ENCODE measurements at places on chromosomes 2 and 18.

DNA sequence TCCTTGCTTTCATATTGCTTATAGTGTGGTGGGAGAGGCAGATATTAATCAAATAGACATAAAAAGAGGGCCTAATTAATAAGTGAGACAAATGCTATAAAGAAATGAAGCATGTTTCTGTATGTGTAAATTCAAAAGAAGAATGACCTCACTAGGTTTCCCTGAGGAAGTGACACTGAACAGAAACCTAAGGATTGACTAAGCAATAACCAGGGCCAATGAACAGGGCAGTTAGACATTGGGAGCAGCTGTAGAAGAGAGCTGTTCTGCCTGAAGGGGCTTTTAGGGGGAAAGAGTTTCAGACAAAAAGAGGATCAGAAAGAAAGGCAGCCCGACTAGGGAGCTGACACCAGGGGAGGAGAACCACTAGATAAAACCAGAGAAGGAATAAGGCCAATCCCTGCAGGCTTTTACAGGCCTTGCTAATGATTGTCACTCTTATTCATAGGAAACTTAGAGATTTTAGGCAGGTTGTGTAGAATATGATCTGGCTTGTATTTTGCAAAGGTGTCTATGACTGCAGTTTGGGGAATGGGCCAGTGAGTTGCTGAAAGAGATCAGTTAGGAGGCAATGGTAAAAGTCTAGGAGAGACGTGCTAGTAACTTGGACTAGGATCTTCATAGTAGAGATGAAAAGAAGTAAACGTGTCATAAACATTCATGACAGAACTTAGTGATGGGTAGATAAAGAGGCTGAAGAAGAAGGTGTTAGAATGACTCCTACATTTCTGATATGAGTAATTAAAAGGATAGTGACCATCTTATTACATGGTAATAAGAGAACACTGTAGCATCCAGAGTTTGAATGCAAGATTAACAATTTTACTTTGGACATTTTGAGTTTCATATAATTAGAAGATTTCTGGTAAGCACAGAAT lies 26.8 kb upstream of the NABP1 start:
- no peak for DNase-seq

GRCh38 chr18:58687871-58688308 lies 16.6 kb downstream of the MALT1 start:
- DNase-seq = no peak

- DNase-seq = no peak
Observed at GRCh38 chr2:86274918-86275275, 62.5 kb downstream of the REEP1 start.

- no peak for DNase-seq
Observed at GRCh38 chr2:15588329-15588919, 3.2 kb upstream of the DDX1 start.

DNA sequence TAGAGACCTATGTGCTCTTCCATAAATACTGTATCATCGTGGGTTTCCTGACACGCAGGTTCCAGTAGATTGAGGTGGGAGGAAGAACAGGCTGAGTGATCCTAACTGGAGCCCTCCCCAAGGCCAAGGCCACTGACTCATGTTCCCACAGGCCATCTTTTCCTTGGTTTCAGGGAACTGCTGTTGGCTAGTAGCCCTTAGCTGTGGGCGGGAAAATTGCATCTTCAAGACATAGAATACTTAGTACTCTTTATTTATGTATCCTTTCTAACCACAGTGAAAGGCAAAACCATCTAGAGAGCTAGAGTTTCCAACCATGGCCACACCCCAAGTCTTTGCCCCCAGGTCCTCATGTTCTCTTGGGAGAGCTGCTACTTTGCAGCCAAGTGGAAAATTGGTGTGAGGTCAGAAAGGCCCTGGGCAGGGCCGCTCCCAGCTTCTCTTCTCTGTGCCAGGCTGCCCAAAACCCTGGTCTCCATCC lies 55.9 kb downstream of the COPS8 start:
- no peak for DNase-seq

DNA sequence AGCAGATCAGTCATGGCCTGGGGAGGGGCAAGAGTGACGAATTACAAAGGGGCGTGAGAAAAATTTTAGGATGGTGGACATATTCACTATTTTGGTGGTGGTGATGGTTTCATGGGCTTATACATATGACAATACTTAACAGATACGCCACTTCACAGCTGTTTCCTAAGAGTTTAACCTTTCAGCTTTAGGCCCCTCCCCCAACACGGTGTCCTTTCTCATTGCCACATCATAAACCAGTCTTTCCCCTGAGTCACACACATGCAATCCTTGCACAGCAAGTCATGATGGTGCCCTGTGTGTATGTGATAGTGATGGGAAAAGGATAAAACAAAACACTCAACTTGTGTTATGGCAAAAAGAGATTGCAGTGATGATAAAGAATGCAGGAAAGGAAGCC lies 47.6 kb upstream of the IL1R1 start:
- DNase-seq = no peak

DNA sequence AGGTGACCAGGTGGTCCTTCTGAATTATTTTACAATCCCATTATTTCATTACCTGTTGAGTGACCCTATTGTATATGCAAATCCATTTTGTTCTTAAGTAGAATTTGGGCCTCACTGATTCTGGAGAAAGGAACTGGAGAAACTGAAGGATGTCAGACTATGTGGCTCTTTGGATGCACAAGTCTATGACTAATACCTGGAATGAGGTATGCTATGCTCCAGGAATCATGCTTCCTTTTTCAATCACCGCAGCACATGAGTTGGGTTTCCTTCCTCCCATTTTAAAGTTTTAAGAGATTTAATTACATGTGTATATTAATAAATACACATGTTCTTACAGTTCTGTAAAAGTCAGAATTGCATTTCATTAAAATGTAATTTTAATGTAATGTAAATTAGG lies 253.9 kb upstream of the VWC2L start:
- no peak for DNase-seq

GRCh38 chr2:27545348-27546141 lies 37.3 kb upstream of the ZNF512 start:
- no peak for DNase-seq

DNA sequence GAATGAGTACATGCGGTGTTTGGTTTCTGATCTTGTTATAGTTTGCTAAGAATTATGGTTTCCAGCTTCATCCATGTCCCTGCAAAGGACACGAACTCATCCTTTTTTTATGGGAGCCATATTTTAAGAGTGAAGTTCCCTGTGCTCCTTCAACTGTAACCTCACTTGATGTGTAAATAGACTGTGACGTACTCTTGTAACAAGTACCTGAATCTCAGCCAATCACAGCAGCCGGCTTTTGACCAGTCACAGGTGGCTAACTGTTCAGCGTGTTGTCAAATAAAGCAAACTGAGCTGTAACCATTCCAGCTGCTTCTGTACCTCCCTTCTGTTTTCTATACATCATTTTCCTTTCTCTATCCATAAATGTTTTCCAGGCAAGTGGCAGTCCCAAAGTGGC lies 774.3 kb upstream of the HS6ST1 start:
- DNase-seq = no peak

DNA sequence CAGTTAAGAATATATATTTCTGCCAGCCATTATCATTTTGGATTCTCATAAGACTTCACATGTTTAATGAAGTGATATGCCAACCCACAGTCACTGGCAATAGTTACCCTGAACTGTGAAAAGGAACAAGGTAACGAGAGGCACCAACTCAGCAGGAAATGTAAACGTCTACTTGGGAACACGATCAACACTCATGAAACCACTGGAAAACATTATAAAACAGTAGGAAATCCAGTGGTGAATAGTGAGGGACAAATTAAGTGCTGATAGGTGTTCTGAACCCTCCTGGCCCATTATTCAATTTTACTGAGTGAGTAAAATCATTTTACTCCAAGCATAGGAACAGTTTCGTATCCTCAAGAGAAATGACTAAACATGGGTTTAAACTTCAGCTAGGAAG lies 17.1 kb downstream of the CCDC68 start:
- no peak for DNase-seq

DNA sequence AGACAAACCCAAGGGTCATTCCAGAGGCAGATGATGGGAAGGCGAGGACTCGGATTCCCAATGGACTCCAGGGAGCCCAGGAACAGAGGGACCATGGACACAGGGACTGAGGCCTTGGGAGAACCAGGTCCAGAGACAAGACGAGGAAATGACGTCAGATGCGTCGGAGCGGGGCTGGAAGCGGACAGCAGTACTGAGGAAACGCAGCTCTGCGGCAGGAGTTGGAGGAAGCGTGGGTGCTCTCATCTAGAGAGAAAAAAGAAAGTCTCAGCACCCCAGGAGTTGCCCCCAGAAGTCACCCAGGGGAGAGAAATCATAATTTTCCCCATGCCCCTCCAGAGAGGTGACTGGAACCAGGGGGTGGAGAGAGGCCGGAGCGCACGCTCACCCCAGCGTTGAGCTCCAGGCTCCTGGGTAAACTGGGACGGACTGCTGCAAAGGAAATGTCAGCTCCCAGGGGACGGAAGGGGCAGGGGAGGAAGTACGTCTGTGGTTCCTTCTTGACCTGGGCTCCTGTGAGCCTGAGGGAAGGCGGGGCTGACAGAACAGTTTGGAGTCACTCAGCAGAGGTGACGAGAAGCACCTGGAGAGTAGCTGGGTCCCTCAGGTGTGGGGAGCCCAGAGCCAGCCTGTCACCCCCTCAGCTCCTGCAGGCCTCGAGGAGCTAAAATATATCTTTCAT lies 44.7 kb downstream of the CMPK2 start:
- no peak for DNase-seq

DNA sequence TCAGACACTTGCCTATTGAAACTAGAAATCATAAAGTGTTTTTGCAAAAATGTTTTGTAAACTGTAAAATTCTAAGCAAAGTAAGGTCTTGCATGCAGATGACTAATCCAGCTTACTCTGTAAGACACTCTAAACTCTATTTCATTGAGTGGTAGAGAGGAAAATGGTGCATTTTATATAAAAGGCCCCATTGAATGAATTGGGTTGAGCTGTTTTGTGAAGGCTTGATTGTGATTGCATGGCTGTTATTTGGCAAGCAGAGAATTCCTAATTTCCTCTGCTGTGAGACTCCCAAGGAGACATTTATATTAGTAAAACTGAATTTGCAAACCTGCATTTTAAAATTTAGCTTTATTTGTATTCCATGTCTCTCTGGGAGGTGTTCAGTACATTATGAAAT lies 234.5 kb downstream of the PARD3B start:
- DNase-seq = no peak

DNA sequence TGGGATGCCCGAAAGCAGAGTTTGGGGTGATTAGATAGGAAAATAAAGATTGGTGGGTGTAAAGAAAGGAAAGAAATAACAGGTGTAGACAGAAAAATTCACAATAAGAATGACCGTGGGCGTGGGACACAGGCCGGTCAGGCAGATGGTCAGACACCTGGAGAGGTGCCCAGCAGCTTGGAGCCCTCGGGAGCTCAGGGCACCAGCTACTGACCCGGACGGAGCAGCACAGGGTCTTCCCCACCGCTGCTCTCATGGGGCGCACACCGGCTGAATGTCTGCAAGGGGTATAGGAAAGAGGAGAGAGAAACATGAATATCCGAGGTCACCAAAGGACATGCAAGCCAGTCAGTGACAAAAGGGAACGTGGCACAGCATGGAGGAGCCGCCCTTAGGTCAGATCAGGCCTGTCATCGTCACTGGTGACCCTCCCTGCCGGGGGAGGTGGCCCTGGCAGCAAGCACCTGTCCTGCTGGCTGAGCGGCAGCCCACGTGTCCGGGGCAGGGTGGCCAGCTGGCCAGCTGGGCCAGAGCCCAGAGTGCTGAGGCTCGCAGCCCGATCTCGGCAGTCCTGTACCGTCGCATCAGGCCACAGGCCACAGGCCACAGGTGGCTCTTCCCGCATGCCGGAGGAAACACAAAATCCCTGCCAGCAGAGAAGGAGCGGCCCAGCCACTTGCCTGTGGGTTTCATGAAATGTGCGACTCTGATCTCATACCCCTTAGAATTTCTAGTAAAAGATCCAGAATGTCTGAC lies 112.0 kb upstream of the NDUFV2 start:
- no peak for DNase-seq

DNA sequence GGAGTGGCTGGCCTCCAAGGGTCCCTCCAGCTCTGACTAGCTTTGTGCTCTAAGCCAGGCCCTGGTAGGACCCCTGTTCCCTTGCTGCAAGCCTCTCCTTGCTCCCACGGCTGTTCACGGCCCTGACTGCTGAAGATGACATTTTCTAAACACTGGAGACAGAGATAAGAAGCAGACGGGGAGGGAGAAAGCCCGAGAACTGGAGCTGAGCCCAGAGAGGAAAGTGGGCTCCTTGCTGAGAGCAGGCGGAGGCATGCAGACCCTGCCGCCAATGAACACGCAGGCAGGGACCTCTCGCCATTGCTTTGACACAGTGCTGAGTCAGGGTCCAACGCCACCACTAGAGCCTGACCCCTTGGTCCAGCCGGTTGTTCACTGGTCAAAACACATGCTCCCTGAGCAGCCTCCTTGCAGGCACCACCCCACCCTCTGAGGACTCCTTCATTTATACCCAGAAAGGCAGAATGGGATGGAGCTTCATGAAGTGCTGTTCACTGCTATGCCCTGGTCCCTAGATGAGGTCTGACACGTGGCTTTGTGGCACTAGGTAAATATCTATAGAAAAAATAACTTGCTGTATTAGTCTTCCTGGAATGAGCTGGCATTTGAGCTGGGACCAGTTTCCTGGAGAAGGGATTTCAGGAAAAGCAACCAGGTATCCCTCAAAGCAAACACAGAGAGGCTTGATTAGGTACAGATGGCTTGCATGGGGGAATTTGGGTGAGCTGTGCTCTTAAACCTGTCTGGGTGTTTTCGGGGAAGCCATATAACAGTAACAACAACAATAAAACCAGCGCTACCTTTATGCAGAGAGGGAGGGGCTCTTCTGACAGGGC lies 65.7 kb downstream of the MCFD2 start:
- DNase-seq = no peak

DNA sequence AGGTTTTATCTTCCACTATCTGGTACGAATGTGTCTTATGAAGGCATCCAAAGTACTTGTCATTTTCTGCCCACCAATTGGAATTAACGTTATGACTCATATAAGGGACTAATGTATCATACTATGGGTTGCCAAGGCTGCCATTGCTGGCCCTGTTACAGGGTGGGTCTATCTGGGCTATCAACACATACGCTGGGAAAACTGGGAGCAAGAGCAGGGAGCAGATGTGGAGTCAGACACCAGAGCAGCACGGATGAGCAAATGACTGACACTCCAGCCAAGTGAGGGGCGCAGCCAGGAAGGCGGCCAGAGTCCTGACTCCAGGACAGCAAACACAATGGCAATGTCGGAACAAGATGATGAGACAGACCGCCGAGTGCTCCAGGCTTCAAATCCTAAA lies 145.9 kb downstream of the COPS8 start:
- no peak for DNase-seq

- no peak for DNase-seq
Observed at GRCh38 chr2:139946690-139947089, 1166.5 kb upstream of the NXPH2 start.

Measured in forelimb muscle (tissue), 1 donor.